T-helper 17 cell (primary cell): ENCODE measurements at places on chromosomes 5 and 9. TPM values are rescaled to one million over a fixed set of nuclear protein-coding genes. Genes with fewer than 3 reads are reported as not detected.

DNA sequence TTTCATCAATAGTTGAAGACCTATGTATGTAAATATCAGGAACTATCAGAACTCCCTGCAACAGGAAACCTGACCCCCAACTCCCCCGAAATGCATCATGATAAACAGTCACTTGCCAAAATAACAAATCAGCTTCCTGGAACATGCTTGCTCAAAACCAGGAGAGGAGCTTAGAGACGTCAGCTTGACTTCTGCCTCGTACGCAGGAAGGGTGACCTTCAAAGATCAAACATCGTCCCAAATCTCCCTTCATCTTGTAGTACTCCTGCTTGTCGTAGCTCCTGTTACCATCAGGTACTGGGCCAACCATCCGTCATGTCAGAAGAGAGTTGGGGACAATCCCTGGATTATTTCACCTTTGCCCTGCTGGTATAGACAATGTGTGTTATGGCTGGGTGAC, 396.1 kb downstream of the GADD45G start:
- no peaks in the 10 kb centered on the region for H3K36me3 ChIP-seq
- H3K27ac ChIP-seq: peak overlapping the region; percentile 54
- no peak for DNase-seq
- peaks cover 15% of the 10 kb centered on the region for H3K27me3 ChIP-seq
- peaks cover 15% of the 10 kb centered on the region for H3K4me1 ChIP-seq
- H3K4me3 ChIP-seq: peak overlapping the region; percentile 15

DNA sequence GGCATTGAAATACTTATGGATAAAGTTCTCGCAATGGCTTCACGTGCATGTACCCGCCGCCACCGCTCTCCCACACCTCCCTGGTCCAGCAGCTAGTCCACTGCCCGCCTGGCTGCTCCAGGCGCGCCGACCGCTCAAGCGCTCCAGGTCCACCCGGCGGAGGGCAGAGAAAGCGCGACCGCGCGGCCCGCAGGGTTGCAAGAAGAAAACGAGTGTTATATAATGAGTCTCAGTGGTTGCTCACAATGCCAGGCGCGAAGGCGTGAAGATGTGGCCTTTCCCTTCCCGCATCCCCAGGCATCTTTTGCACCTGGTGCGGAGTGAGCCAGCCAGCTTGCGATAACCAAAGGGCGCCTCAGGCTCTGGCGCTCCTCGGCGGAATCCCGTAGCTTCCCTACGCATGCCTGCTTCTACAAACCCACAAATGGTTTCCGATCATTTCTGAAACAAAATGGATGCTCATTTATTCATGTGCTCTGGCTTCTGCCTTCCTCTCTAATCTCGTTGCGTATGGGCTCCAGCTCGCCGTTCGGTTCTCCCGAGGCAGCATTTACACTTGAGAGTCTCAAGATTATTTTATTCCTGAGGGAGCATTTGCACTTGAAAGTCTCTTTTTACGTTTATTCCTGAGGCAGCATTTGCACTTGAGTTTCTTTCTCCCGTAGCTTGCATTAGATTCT, 25.7 kb downstream of the CDKN2A start:
- peak overlapping the region; percentile 79 for H3K27ac ChIP-seq
- H3K4me1 ChIP-seq: peaks cover 20% of the 10 kb centered on the region
- peak overlapping the region; percentile 46 for H3K4me3 ChIP-seq
- peaks cover 11% of the 10 kb centered on the region for H3K36me3 ChIP-seq
- H3K27me3 ChIP-seq: peaks cover 83% of the 10 kb centered on the region

- peaks cover 47% of the 10 kb centered on the region for H3K27me3 ChIP-seq
- H3K36me3 ChIP-seq: peaks cover 3% of the 10 kb centered on the region
- DNase-seq: no peak
- no peak overlapping the region for H3K27ac ChIP-seq
- peaks cover 2% of the 10 kb centered on the region for H3K4me1 ChIP-seq
Observed at GRCh38 chr9:88746743-88747398, 211.9 kb downstream of the NXNL2 start.

GRCh38 chr5:119071561-119071995, 691 bp downstream of the DMXL1 start:
- no peak for DNase-seq
- peak overlapping the region; percentile 99 for H3K27ac ChIP-seq
- peak overlapping the region; percentile 99 for H3K4me3 ChIP-seq
- H3K27me3 ChIP-seq: no peaks in the 10 kb centered on the region
- H3K36me3 ChIP-seq: peaks cover 5% of the 10 kb centered on the region

- H3K4me3 ChIP-seq: no peak overlapping the region
- DNase-seq: no peak
- peaks cover under 1% of the 10 kb centered on the region for H3K4me1 ChIP-seq
- peaks cover 45% of the 10 kb centered on the region for H3K27me3 ChIP-seq
Observed at GRCh38 chr9:34486572-34486971, 28.0 kb downstream of the DNAI1 start.

DNA sequence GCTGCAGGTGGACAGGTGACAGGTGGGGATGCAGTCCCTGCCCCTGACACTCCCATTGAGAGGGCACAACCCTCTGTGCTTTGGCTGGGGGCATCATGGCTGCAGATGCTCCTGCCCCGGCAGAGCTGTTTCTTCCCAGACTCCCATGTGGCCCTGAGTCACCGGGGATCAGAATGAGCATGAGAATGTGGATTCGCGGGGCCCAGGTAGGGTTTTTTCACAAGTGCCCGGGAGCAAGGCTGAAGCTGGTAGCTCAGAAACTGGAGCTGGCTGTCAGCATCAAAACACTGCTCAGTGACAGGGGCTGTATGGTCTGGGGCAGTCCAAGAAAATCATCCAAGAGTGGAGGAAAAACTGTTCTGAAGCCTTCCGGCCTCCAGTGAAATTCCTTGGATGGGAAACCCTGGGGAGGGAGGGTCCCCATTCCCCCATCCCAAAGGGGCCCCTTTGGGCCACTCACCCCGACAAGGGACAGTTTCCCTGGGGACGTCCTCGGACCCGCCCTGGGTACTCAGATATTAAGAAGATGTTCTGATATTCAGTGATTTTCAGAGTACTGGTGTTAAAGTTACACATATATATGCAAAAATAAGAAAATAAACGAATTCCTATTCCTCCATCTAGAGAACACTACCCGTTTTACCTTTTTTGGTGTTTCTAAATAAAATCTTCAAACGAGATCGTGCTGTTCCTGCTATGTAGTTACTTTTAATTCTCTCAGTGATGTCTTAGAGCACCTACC, 120.1 kb upstream of the LPCAT1 start:
- no peak overlapping the region for H3K27ac ChIP-seq
- no peak for DNase-seq
- peaks cover 4% of the 10 kb centered on the region for H3K4me1 ChIP-seq
- peak overlapping the region; percentile 19 for H3K4me3 ChIP-seq

GRCh38 chr5:36948650-36949049, 72.1 kb downstream of the NIPBL start:
- peaks cover 31% of the 10 kb centered on the region for H3K4me1 ChIP-seq
- H3K27ac ChIP-seq: no peak overlapping the region
- H3K36me3 ChIP-seq: no peaks in the 10 kb centered on the region
- no peak overlapping the region for H3K4me3 ChIP-seq

GRCh38 chr5:125865166-125865815, 557.9 kb upstream of the GRAMD2B start:
- no peaks in the 10 kb centered on the region for H3K36me3 ChIP-seq
- H3K27me3 ChIP-seq: no peaks in the 10 kb centered on the region
- no peak for DNase-seq

DNA sequence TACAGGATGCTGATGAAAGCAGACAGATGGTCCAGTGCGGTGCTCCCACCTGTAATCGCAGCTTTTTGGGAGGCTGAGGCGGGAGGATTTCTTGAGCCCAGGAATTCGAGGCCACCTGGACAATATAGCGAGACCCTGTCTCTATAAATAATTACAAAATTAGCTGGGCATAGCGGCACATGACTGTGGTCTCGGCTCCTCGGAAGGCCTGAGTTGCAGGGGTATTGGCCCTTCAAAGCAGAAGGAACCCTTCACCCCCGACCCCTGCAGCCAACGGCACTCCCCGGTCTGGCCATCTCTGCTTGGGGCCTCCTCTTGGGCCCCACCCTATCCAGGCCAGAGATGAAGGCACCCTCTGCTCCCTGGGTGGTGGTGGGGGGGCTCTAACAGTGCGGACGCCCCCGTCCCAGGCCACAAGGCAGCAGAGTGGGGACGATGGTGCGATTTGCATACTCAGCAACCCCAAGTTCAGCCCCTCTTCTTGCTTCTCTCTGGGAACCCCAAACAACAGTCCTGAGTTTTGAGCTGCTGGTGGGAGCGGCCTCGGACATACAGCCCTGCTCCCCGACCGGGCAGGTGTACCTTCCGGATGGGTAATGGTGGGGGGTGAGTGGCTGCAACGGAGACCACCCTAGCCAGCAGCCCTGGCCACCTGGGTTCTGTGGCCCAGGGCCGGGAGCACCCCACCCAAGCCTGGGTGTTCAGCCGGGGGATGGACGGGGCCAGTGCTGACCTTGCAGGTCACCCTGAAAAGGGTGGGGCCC, 50.7 kb downstream of the NACC2 start:
- H3K4me1 ChIP-seq: peaks cover 2% of the 10 kb centered on the region
- peaks cover 4% of the 10 kb centered on the region for H3K36me3 ChIP-seq
- DNase-seq: no peak

DNA sequence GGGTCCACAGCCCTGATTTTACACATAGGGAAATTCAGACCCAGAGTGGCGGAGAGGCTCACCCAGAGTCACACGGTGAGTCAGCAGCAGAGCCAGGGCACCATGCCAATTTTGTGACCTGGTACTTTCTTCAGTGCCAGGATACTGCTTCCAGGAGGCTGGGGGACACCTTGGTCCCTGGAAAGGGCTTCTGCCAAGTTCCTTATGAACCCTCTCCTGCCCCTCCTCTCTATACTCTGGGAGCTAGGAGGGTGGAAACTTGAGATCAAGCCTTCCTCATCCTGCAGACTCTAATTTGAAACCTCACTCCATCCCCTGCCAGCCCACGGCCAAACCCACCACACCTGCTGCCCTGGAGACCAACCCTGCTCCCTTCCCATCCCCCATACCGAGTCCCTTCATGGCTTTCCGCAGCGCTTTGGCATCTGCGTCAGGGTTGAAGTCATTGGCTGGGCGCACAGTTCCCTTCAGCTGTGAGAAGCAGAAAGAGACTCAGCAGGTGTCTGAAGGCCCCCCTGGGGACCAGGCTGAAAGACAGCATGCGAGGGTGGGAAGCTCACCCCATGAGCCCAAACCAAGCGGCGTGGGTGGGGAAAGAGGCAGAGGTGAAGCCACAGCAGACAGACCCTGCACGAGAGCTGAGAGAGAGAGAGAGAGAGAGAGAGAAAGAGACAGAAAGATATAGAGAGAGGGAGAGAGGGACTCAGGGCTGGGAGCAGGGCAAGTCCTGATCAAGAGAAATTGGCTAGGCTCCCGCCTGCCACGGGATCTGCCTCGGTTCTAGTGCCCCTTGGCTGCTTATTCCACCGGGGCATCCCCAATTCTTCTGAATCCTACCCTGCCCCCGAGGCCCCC, 33.5 kb downstream of the ANXA6 start:
- H3K36me3 ChIP-seq: peaks cover 25% of the 10 kb centered on the region
- no peaks in the 10 kb centered on the region for H3K27me3 ChIP-seq
- peak overlapping the region; percentile 45 for H3K4me3 ChIP-seq
- H3K27ac ChIP-seq: peak overlapping the region; percentile 95
- no peak for DNase-seq

DNA sequence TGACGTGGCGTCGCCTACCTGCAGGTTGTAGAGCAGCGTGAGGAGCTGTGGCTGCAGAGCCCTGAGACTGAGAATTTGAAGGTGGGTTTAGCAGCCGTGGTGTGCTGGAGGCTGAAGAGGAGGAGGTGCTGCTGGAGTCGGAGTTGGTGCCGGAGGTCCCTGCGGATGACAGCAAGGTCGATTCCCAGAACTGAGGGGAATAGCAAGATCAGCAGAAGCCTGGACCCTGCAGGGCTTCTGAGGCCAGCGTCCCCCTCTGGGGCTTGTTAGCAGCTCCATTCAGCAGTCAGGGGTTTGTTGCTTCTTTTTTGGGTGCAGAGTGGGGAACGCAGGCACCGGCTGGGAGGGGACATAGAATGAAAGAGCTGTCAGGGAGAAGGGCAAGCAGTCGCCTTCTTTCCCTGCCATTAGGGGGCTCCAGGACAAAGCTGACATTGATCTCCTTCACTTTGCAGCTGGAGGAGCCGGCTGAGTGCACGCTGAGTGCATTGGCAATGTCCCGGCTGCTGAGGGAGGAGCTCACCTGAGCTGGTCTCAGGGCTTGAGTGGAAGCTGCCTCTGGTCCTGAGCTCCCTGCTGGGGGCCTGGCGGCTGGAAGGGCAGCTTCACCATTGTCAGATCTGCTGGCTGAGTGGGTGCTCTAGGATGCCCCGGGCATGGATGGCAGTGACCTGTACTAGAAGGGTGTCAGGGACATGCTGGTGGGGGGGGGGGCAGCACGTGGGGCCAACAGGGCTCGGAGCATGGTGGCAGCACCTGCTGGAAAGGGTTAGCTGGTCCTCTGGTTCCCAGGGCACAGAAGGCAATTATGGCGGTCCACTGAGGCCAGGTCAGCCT, 20.8 kb downstream of the OBP2B start:
- peaks cover 40% of the 10 kb centered on the region for H3K27me3 ChIP-seq
- no peak overlapping the region for H3K4me3 ChIP-seq
- peaks cover 10% of the 10 kb centered on the region for H3K4me1 ChIP-seq
- peaks cover 3% of the 10 kb centered on the region for H3K36me3 ChIP-seq

DNA sequence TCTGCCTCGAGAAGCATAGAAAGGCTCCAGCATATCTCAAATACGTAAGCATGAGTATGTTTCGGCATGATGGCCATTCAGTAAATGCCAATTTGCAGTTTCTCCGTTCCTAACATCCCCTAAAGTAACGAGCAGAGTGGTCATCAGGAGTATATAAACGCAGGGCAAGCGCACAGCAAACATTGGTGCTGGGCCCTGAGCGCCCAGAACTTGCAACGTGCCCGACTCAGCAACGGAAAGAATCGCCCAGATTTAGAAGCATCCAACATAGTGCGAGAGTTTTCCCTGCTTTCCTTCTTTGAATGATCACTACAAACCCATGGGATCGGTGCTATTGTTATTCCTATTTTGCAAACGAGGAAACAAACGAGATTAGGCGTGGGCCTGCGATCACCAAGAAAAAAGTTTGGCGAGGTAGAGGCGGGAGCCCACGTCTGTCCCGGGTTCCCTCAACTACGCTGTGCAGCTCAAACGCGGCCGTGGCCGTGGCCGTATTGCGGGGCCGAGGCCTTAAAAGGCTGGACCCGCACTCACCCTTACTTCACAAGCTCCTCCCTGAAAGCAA, 505 bp downstream of the RPS14 start:
- peaks cover 19% of the 10 kb centered on the region for H3K4me1 ChIP-seq
- peak overlapping the region; percentile 97 for H3K4me3 ChIP-seq
- H3K36me3 ChIP-seq: peaks cover 9% of the 10 kb centered on the region

DNA sequence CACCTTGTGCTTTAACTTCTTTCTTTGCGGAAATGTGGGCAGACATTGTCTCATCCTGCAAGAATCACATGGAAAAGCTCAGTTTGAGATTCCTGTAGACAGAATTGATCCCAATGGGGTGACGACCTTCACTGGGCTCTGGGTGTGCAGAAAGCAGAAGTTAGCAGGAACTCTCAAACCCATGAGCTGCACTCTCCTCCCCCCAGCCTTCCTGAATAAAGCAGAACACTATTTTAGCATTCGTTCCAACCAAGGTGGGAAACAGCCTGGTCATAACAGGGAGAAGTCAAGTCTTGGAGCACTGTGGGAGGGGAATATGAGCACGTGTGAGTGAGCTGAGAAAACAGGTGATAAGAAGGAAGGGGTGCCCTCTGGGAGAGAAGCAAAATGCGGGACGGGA, 87.4 kb upstream of the FER start:
- peaks cover 2% of the 10 kb centered on the region for H3K36me3 ChIP-seq
- peaks cover 2% of the 10 kb centered on the region for H3K4me1 ChIP-seq
- DNase-seq: no peak
- H3K4me3 ChIP-seq: no peak overlapping the region
- H3K27ac ChIP-seq: no peak overlapping the region

CAMK2A gene
- total RNA-seq: not detected

TMEM174 gene
- not detected for total RNA-seq

FBN2 gene
- 0.16 TPM for total RNA-seq
